ENCODE measurements at places on chromosomes 3 and 15. TPM values are rescaled to one million over a fixed set of nuclear protein-coding genes. Genes with fewer than 3 reads are reported as not detected.

Gene TMEM40
- not detected for total RNA-seq

Gene GXYLT2
- 13.6 TPM for total RNA-seq

Gene BNC1
- total RNA-seq: 5.8 TPM

Gene ACSBG1
- not detected for total RNA-seq

Gene ZCWPW2
- total RNA-seq: 0.38 TPM

Gene RETNLB
- not detected for total RNA-seq

Gene BUB1B
- 37.4 TPM for total RNA-seq

Gene MED12L
- total RNA-seq: 0.28 TPM

Gene USP50
- total RNA-seq: not detected

Gene IL5RA
- not detected for total RNA-seq

Gene ST3GAL6
- total RNA-seq: 10.4 TPM

Gene KIF9
- total RNA-seq: 1.7 TPM

Gene SLC24A5
- not detected for total RNA-seq

Gene PLCH1
- total RNA-seq: under 0.01 TPM

Gene SENP7
- total RNA-seq: 8.1 TPM

Gene SCAPER
- 5.4 TPM for total RNA-seq

Gene PPM1M
- 18.8 TPM for total RNA-seq

Gene SLC25A38
- 22.3 TPM for total RNA-seq

Gene ZBTB20
- 11.6 TPM for total RNA-seq

All from regular cardiac myocyte (primary cell).